ENCODE measurements at places on chromosomes 5 and 9.

GRCh38 chr5:136056336-136056735, 27.5 kb downstream of the TGFBI start:
- DNase-seq = no peak

GRCh38 chr5:169161022-169161680, 139.8 kb downstream of the SLIT3 start:
- no peak for DNase-seq

DNA sequence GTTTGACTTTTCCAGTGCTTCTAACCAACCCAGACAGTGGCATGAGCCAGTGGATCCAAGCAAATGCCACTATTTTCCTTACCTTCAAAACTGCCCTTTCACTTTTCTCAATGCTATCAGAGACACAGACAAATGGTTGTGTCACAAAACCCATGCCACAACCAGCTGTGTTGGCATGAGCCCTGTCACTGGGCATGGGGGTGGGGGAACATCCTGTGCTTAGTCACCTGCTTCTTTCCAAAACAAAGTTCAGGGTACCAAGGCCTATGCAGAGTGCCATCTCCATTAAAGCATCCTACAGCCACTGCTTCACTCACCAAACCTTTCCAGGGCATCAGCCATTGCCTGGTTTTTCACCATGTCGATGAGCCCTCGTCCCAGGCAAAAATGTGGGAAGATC, 30.1 kb downstream of the NIPSNAP3B start:
- no peak for DNase-seq

DNA sequence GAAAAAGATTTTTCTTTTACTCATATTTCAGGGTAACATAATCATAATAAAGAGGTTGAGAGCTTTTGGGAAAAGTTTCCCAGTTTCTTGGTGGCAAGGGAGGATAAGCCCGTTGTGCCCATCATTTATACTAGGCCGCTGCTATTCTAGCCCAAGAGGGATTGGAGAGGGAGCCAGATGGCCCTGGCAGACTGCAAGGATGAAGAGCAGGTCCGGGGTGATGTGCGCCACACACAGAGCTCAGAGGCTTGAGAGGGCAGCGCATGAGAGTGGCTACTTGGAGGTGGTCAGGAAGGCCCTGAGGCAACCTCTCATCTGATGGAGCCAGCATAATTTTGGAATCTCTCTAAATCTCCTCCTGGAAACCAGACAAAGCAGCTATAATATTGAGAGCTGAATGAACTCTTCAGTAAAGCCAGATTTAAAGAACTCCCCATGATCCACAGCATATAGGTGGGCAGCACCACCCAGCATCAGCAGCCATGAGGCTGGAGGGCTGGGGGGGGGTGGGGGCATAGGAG, 110.1 kb downstream of the MED27 start:
- no peak for DNase-seq

- DNase-seq = no peak
Measured at GRCh38 chr5:34587355-34588241, 68.5 kb upstream of the RAI14 start.

Data from cortex of kidney (tissue), 1 donor.